ENCODE measurements at places on chromosomes 16 and 17.

DNA sequence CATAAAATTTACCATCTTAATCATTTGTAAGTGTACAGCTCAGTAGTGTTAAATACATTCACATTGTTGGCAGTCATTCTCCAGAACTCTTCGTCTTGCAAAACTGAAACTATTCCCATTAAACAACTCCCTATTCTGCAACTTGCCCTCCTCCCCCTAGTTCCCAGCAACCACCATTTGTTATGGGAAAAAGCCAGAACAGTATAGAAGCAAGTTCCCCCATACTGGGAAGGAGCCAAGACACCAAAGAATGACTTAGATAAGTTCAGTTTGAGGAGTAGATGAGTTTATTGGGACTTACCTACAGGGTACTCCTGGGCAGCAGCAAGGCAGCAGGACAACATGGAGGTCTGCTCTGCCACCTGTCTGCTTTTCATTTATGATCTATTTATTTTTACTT is 39.3 kb upstream of the TEKT1 start:
- DNase-seq = no peak

GRCh38 chr17:4236456-4236855 is 27.3 kb downstream of the ANKFY1 start:
- no peak for DNase-seq

GRCh38 chr16:57748596-57748995 is 13.0 kb downstream of the KATNB1 start:
- no peak for DNase-seq

DNA sequence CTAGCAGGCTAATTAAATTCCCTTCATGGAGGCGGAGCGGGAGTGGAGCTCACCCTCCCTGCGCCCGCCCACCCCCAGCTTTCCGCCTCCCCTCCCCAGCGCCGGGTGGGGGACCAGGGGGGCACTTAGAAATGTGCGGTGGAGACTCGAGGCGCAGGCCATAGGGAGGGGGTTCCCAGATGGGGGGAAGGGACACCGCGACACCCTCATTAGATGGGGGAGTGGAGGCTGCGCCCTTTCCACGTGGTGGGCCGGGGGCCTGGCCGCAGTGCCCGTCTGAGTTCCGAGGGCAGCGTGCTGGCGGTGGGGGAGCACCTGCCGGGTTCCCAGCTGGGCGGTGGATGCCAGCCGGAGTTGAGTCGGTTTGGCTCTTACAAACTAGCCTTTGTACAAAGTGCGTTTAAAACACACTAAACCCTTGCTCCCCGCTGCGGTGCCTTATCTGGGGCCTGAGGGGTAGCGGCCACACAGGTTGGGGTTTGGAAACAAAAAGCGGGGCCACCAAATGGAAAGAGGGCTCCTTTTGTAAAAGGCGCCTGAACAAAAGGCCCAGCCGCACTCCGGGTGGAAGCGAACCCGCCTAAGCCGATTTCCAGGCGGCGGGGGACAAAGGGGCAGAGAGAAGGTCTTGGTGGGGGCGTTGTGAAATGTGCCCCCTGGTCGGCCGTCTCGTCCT is 1.4 kb downstream of the GSE1 start:
- DNase-seq = no peak

GRCh38 chr17:36511216-36511615 is 23.5 kb downstream of the MYO19 start:
- DNase-seq = no peak

GRCh38 chr17:63973930-63974593 is 1.3 kb upstream of the SCN4A start:
- DNase-seq = no peak

- DNase-seq = no peak
Observed at GRCh38 chr17:70265471-70265870, 96.1 kb downstream of the KCNJ2 start.

GRCh38 chr16:28935924-28936783 is 4.4 kb downstream of the CD19 start:
- peak; percentile 32 for DNase-seq

DNA sequence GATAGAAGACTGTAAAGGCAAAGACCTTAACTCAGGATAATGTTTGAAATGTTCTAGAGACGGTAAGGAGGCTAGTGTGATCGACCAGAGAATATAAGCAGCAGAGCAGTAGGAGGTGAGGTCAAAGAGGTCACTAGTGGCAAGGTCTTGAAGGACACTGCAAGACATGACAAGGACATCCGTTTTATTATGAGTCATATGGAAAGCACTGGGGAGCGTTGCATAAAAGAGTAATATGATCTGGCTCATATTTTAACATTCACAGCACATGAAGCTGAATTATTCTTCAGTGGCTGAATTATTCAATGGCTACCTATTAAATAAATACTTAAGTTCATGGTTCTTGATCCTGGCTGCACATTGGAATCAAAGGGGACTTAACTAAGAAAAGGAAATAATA is 123.7 kb downstream of the SOX9 start:
- DNase-seq = no peak

- DNase-seq = peak; percentile 79
Observed at GRCh38 chr16:14486520-14487303, 143.3 kb downstream of the PARN start.

- DNase-seq = no peak
Observed at GRCh38 chr17:57511475-57512123, 233.5 kb downstream of the CCDC182 start.

GRCh38 chr16:31135535-31136286 is at the start of gene PRSS8:
PRSS8 (minus strand) TSS chr16:31135727; CDS start chr16:31135498, 229 bp downstream.
- DNase-seq = no peak

GRCh38 chr16:30813821-30814189 is 26.8 kb upstream of the ZNF629 start:
- no peak for DNase-seq

GRCh38 chr17:7389924-7390910 is 4.1 kb downstream of the PLSCR3 start:
- DNase-seq = no peak

- DNase-seq = peak; percentile 16
Observed at GRCh38 chr16:78045865-78046581, 23.7 kb downstream of the CLEC3A start.

DNA sequence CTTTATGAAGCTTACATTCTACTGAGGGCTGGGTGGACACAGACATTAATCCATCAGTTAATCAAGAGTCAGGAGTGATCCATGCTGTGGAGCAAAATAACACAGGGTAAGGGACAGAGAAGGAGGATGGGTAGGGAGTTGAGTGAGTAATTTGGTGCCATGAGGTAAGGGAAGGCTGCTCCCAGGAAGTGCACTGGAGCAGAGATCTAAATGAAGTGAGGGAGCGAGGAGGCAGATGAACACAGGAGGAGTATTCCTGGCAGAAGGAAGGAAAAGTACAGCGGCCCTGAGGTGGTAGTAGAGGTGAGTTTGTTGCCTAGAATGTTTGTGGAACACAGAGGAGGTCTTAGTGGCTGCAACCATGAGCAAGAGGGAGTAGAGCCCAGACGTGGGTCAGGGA is 34.8 kb downstream of the ASIC2 start:
- no peak for DNase-seq

GRCh38 chr16:80802138-80802537 is 2.3 kb downstream of the CDYL2 start:
- no peak for DNase-seq

- no peak for DNase-seq
Observed at GRCh38 chr17:46262271-46262670, 32.7 kb upstream of the LRRC37A start.

GRCh38 chr17:41322903-41323895 is 7.7 kb upstream of the KRTAP17-1 start:
- DNase-seq = no peak

DNA sequence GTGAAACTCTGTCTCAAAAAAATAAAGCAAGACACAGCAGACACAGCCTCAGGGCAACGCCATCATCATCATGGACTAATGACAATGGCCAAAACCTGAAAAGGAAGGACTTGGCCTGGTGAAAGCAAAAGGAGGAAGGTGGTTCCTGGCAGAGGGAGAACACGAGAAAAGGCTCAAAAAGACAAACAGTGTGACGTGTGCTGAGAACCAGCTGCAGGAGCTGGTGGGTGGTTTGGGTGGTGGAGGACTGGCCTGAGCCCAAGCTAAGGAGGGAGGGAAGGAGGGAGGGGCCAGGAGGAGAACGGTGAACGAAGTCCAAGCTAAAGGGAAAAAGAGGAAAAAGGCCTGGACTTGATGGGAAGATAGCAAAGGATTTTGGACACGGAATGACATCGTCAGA is 85.1 kb downstream of the SLC39A11 start:
- no peak for DNase-seq

DNA sequence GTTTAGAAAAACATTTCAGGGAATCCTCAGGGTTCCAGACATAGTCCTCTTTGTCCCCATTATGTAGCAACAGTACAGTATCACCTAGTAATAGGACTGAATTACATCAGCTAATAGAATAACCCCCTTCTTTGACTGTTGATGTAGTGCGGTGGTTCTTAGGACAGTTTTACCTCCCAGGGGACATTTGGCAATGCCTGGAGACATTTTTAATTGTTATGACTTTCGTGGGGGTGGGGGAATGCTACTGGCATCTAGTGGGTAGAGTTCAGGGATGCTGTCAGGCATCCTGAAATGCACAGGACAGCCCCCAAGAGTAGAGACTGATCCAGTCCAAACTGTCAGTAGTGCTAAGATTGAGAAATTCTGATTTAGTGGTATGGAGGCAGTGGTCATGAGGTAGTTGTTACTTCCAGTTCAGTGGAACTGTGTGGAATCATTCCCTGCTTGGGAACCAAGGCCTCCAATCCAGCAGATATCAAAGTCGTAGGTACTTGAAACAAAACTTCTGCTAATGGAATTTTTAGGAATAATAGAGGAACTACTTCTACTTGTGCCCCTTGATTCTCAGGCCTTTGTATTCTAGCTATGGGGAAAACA is 20.3 kb downstream of the NF1 start:
- DNase-seq = no peak

- DNase-seq = no peak
Observed at GRCh38 chr17:64596439-64596838, 65.7 kb downstream of the SMURF2 start.

DNA sequence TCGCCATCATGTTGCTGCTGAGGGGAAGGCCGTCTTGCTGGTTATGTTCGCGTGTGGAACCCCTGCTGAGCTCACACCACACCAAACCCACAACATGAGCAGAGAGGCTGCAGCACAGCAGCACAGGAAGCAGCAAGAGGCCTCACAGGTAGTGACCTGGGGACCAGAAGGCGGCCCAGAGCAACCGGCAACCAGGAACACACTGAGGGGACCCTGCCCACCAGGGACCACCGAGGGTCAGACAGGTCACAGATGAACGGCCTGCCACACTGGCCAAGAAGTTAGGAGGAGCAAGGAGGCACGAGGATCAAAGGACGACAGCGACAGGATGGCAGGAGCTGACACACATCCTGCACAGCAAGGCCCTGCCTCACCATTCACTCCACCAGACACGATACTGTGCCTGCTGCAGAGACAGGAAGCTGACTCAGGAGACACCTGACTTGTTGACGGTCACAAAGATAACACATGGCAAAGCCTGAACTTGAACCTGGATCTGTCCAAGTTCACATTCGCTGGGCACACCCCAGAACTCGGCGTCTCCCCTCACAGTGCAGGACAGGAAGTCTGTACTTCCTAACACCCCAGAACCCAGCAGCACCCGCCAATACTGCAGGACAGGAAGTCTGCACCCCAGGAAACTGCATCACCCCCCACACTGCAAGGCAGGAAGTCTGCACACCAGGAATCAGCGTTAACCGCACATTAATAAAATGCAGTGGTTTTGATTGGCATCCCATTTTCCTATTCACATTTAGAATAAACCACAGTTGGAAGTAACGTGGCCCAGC is 98.5 kb downstream of the ZNF778 start:
- DNase-seq = no peak

GRCh38 chr16:87586201-87586782 is 16.0 kb upstream of the JPH3 start:
- no peak for DNase-seq

GRCh38 chr17:69175625-69176456 is 34.1 kb upstream of the ABCA6 start:
- DNase-seq = no peak

DNA sequence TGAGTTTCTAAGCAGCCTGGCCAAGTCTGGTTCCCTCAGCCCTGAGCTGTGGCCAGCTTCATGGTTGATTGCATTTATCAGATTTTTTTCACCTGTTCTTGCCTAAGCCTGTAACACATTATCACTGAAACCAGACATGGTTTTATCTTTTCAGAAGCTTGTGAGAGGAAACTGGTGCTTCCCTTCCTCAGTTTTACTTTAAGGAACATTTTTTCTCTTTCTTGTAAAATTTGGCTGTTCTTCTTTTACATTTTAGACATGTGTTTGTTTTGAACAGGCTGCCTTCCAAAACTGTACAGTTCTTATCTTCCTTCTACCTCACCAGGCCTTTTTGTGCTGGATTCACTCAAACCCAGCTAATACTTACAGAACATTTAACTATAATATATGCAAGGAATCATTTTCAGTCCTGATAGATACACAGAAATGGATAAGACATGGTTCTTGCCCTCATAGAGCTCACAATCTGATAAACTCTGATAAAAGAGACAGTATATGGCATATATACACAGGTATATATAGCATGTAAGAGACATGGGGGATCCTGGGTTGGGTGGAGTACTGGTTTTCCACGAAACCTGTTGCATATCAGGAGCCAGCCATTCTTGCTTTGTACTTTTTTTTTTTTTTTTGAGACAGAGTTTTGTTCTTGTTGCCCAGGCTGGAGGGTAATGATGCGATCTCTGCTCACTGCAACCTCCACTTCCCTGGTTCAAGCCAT is 44.5 kb downstream of the ZNRF1 start:
- DNase-seq = no peak

- DNase-seq = no peak
Observed at GRCh38 chr16:70714581-70715054, 28.8 kb upstream of the MTSS2 start.

DNA sequence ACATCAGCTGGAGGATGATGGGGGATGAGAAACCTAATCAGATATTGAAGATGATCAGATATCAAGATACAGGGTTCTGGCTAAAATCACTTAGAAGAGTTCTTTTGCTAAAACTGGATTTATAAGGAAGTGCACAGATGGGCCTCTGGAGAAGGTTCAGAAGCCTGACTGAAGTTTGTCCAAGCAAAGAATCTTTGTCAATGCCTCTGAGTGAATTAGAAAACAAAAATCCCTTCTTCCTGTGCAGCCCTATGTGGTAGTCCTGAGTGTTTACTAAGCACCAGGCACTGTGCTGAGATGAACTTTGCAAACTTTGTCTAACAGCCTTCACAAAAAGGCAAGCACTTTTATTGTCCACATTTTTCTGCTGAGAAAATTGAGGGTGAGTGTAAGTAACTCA is 11.4 kb upstream of the CENPV start:
- no peak for DNase-seq

GRCh38 chr16:89599451-89599858 is 14.0 kb upstream of the DPEP1 start:
- no peak for DNase-seq

- no peak for DNase-seq
Observed at GRCh38 chr16:90031931-90032673, 12.8 kb upstream of the DBNDD1 start.

GRCh38 chr16:17423221-17423620 is 47.5 kb downstream of the XYLT1 start:
- no peak for DNase-seq

- no peak for DNase-seq
Observed at GRCh38 chr17:40540448-40540847, 24.8 kb downstream of the CCR7 start.

GRCh38 chr16:634996-635395 is 1.1 kb downstream of the METTL26 start:
- no peak for DNase-seq

- DNase-seq = no peak
Observed at GRCh38 chr17:27318228-27318627, 24.3 kb downstream of the WSB1 start.

- DNase-seq = peak; percentile 25
Observed at GRCh38 chr17:57853695-57854094, 3.9 kb upstream of the MRPS23 start.

Data from anterior cingulate cortex (tissue), 58 donors.